ENCODE measurements at places on chromosomes 6 and 20.

- DNase-seq: no peak
Observed at GRCh38 chr6:20178327-20178726, 33.9 kb downstream of the MBOAT1 start.

DNA sequence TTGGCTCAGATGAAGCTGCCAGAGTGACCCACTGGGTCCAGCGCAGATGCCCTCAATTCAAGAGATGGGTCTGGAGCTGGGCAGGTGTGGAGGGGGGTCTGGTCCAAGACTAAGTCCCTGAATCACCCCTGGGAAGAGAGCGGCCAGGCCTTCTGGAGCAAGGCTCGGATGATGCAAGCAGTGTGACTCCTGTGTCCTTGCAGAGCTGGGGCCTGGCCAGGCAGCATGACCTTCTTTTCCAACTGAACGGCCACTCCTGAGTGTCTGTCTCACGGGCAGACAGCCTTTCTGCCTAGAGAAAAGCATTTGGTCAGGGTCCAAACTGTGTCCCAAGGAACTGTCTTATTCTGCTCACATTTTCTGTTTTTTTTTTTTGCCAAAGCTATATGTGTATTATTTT is 42.6 kb upstream of the FNDC1 start:
- no peak for DNase-seq

DNA sequence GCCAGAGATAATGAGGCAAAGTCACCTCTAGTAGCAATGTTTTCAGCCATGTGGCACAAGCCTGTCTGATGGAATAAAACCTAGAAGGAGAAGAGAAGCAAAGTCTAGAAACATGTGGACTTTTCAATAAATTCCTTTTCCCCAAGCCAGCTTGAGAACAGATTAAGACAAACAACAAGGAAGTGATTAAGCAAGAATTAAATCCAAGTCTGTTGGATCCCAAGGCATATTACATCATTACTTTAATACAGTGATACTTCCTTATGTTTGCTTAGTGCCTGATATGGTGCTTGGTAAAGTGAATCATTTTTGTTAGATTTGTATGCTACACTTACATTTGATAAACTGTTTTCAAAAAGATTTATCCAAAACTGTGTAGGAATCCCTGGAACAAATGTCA is 260.3 kb upstream of the FAM83B start:
- no peak for DNase-seq

- peak; percentile 47 for DNase-seq
Observed at GRCh38 chr6:39347906-39348585, 25.5 kb upstream of the KCNK16 start.

All from activated T-cell treated with anti-CD3 and anti-CD28 coated beads, Interleukin-2, amount 50 U/mL, for 72 hours (primary cell).